ENCODE measurements at places on chromosomes 12 and 14.

DNA sequence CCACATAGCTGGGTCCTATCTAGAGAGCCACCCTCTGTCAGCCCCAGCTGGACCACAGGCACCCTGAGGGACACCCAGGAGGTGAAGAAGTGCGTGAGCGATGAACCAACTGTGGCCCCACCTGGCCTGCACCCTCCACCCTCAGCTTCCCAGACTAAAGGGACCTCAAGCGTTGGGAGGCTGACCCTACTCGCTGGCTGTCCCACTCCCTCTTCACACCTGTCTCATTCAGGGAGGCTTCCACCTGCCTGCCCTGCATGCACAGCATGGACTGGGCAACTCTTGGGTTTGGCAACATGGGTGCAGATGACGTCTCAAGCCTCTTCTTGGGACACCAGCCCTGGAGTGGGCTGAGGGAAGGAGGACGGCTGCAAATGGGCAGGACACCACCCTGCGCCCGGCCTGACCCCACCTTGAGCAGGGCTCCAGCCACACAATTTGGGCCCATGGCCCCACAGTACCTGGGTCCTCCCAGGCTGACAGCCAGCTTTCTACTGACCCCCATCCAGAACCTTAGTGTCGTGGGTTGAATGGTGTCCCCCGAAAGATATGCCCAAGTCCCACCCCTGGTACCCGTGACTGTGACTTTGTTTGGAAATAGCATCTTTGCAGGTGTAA, 2.1 kb downstream of the TMEM179 start:
- DNase-seq: no peak

DNA sequence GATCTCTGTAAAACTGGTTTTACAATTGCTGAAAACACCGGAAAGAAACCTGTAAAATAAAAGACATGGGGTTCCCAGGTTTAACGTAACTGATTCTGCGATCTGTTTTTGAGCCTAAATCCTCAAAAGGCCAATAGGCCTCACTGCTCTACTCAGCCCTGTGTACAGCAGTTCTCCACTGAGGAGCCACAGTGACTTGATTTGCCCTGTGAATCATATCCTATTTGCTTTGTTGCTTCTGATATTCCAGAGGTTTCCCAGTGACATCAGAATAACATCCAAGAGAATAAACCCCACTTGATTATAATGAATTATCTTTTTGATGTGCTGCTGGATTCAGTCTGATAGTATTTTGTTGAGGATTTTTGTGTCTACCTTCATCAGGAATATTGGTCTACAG, 27.5 kb downstream of the MDM1 start:
- no peak for DNase-seq

DNA sequence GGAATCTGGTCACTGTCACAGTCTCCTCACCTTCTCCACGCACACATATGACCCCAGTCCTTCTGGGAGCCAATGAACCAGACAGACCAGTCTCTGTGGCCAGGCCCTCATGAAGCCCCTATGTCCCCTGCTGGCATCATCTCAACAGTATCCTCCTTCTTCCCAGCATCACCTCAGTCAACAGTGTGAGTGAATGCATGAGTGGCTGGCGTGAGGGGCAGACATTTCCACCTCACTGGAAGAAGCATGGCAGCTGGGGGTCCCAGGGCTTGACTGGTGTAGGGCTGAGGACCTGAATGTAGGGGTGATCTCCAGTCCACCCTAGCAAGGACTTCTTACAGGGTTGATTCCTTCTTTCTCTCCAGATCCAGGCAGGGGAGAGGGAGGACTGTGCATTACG, 1.8 kb downstream of the MAP3K12 start:
- DNase-seq: no peak

DNA sequence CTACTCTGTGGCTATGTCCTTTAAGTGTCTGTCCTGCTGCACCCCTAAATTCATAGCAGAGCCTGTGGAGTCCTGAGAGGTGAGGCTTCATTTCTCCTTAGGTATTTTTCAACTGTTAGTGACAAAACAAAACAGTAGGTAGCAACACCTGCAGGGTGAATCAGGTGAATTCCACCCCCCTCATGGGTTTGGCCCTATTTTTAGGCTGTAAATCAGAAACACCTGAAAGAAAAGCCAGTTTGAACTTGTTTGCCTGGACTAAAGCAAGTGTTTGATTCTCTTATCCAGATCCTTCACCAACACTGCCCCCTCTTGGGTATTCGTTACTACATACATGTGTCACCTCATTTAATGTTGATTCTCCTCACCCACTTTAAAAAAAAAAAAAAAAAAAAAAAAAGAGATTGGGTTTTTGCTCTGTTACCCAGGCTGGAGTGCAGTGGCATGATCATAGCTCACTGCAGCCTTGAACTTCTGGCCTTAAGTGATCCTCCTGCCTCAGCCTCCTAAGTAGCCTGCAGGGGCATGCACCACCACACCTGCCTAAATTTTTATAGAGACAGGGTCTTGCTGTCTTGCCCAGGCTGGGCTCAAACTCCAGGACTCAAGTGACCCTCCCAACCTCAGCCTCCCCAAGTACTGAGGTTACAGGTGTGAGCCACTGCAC, 10.3 kb downstream of the TBPL2 start:
- DNase-seq: peak; percentile 63

- no peak for DNase-seq
These were observed 99.0 kb downstream of the LIN7A start for GRCh38 chr12:80838708-80839107.

- DNase-seq: no peak
These were observed 2.2 kb upstream of the CLMN start for GRCh38 chr14:95321693-95322455.

DNA sequence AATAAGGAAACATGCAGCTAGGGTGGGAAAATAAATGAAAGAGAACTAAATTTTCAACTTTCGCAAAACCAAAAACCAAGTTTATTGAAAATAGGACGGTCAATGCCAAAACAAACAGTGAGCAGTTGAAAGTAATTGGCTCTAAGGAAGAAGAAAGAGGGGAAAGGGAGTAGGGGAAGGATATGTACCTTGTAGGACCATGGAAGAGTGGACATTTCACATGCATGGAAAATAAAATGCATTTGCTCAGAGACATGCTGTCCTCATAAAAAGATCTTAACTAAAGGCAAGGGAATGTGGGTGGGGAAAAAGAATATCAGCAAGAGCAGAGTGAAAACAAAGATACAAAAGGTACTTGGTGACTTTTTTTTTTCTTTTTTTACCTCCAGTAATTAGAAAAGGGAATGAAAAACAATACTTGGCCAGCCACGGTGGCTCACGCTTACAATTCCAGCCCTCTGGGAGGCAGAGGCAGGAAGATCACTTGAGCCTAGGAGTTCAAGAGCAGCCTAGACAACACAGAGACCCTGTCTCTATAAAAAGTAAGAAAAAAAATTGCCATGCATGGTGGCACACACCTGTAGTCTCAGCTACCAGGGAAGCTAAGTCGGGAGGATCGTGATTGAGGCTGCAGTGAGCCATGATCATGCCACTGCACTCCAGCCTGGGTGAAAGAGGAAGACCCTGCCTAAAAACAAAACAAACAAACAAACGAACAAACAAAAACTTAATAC, 6.6 kb downstream of the TXNDC16 start:
- no peak for DNase-seq

DNA sequence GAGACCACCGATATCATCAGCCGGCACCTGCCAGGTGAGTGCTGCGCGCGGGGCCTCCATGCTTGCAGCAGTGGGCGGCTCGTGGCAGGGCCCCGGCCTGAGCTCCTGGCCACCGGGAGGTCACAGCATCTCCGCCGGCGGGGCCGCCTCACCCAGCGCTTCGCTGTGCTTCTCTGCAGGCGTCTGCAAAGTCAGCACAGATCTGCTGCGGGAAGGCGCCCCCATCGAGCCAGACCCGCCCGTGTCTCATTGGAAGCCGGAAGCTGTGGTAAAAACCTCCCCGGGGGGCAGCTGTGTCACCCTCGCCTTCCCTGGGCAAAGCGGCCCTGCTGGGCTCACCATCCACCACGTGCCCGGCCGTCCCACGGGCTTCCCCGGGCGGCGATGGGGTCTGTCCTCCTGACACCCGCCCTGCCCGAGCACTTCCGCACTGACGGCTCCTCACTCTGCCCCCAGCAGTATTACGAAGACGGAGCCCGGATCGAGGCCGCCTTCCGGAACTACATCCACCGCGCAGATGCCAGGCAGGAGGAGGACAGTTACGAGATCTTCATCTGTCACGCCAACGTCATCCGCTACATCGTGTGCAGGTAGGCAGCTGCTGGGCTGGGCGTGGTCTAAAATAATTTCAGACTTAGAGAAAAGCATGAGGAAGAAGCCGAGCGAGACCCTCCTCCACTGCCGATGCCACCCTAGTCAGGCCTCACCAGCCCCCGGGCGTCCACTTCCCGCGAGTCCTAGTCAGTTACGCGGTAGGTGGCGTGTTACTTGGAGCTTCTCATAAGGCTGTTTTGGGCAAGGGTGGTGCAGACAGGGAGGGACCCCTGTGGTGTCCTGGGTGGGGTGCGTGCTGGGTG, 7.1 kb downstream of the PGAM5 start:
- no peak for DNase-seq

DNA sequence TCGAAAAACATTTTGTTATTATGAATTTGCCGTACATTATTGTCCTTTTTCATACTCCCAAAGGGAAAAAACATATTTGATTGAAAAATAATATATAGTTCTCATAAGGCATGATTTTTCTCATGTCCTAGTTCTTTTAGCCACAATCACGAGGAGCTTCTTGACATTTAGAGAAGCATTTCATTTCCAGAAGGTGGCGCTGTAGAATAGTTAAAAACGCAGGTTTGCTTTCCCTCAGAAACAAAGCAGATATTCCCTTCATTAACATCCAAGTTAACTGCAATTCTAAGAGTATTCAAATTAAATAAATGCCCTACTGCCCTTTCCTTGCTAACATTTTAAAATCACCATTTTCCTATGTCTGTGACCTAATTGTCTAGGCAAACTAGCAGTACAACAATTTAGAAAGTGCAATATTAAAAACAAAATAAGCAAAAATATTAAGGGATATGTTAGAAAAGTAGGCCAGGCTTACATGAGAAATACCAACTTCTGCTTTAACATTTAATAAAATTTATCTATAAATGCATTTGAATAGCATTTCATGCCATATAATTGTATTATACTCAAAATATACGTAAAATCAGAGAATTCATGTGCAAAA, 10.9 kb upstream of the PIK3C2G start:
- DNase-seq: peak; percentile 65

DNA sequence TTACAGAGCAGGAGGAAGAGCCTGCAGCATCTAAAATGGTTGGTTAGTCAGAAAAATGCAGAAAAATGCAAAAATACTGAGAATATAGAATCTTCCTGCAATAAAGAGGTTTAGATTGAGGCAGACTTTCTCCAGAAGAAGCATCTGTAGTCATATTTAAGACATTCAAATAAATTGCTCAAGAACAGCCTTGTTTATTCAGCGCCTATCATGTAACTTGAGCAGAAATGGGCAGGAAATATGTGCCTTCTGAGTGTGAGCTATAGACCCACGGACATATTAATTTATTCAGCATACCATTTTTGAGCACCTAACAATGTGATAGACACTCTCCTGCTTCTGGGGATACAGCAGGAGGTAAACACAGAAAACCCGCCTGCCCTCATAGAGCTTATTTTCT, 102.0 kb upstream of the HIF1A start:
- no peak for DNase-seq

DNA sequence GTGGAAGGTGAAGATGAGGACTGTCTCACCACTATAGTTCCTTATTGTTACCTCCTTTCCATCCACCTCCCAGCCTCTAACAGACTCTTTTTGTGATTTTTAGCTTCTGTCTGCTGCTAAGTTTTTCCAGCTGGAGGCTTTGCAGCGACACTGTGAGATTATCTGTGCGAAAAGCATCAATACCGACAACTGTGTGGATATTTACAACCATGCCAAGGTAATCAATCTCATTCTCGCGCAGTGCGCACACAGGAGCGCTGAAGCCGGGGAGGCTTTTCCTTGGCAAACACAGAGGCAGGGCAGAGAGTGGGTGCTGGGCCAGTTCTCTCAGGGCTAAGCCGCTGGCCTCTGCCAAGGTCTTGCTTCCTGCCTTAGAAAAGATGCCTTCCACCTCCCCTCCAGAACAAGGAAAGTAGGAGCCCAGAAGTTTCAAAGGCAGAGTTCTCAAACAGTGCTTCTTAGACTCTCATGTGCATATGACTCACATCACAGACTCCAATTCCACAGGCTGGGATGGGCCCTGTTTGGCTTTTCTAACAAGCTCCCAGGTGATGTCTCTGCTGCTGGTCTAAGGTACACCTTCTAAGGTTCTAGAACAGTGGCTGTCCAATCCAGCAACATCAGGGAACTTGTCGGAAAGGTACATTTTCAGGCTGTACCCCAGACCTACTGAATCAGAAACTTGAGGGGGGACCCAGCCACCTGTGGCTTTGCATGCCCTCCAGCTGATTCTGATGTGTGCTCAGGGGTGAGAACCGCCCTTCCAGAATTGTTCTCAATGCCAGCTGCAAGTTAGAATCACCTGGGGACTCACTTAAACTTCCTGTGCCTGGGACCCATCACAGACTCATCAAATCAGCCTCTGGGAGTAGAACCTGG, 33.8 kb upstream of the PWP1 start:
- no peak for DNase-seq

GRCh38 chr14:53956427-53957201, at the start of gene BMP4:
TSS of gene BMP4 (minus strand) at chr14:53956825. CDS start at chr14:53952222, 4,603 bp downstream.
- no peak for DNase-seq

GRCh38 chr12:44703182-44703910, 172.8 kb downstream of the NELL2 start:
- DNase-seq: no peak

DNA sequence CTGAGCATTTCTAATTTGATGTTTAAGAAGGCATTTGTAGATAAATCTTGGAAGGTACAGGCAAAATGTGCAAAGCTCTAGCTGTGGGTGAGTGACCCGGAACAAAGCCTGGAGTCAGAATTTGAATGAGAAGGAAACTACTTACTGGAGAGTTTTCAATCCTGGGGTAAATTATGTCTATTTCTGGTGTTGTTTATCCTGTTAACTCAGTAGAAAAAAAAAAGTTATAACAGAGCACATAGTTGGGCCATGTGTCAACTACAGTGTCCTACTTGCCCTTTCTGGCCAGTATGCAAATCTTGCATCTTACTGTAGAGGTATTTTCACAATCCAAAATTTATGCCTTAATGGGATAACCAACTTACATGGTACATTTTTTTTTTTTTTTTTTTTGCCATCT, 182.3 kb downstream of the SYNE2 start:
- no peak for DNase-seq

- no peak for DNase-seq
These were observed 445 bp downstream of the CERS5 start for GRCh38 chr12:50166799-50167048.

DNA sequence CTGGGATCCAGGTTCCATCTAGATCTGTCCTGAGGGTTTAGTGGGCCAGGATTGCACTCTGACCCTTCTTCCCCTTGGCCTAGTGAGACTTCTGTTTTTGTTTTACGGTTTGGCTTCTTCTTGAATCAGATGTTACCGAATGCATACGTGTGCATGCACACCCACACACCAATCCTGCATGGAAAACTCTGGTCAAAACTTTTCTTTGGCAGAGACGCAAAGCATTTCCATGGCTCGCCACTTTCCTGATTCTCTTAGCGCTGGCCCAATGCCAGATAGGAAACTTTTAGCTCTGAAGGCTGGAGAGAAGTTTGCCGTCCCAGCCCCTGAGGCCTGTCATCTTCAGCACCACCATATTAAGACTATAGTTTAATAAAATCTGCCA, 67.4 kb upstream of the ACTN1 start:
- no peak for DNase-seq

All from AML-193 (cell line).